ENCODE measurements at places on chromosomes 5 and 9.
A peak's percentile ranks its signal among the peaks of the same experiment; 100 is the strongest.

- no peak for DNase-seq
Measured at GRCh38 chr9:89632192-89632733, 27.5 kb downstream of the GADD45G start.

GRCh38 chr9:130088051-130088450, 34.3 kb downstream of the GPR107 start:
- DNase-seq = no peak

DNA sequence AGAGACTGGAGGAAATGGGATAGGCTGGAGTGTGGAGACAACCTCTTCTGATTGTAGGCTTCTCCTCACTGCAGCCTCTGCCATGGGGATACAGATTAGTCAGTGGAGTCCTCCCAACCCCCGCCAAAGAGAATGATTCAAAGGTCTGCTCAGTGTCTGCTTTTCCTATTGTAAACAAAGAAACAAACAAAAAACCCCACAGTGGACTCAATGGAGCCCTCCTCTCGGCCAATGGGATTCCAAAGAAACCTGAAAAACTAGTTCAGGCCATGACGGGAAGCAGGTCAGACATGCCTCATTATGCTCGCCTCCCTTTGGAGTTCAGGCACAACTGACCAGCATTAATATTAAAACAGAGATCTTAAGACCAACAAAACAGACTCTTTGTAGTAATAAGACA, 85.8 kb downstream of the SEC61B start:
- no peak for DNase-seq

GRCh38 chr9:70861376-70861775, 260.0 kb downstream of the TRPM3 start:
- no peak for DNase-seq

- DNase-seq = no peak
Measured at GRCh38 chr5:96297290-96297689, 135.8 kb downstream of the PCSK1 start.

DNA sequence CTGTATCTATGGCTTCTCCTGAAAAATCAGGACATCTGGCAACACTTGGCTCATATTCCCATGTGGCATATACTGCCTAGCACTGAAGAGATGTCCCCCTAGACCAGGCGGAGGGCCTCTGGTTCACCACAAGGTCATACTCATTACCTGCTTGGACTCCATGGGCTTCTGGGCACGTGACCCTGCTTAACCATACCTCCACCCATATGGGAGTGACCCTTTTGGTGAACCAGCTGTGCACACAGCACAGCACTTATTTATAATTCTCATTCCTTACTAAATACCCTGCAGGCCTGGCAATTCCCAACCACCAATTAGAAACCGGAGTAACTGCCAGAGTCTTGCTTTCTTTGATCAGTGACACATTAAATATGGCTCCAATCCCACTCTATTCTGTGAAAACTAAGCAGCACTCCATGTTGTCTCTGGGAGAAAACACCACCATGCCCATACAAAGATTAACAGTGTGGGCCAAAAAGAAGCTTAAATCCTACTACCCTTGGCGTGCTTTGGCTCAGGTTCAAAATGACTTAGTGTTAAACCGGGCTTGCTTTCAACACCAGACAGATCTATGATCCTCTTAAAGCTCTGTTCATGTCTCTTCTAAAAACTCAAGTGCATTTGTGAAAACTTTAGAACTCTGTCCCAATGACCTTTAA, 57.7 kb downstream of the MTMR12 start:
- DNase-seq = no peak

DNA sequence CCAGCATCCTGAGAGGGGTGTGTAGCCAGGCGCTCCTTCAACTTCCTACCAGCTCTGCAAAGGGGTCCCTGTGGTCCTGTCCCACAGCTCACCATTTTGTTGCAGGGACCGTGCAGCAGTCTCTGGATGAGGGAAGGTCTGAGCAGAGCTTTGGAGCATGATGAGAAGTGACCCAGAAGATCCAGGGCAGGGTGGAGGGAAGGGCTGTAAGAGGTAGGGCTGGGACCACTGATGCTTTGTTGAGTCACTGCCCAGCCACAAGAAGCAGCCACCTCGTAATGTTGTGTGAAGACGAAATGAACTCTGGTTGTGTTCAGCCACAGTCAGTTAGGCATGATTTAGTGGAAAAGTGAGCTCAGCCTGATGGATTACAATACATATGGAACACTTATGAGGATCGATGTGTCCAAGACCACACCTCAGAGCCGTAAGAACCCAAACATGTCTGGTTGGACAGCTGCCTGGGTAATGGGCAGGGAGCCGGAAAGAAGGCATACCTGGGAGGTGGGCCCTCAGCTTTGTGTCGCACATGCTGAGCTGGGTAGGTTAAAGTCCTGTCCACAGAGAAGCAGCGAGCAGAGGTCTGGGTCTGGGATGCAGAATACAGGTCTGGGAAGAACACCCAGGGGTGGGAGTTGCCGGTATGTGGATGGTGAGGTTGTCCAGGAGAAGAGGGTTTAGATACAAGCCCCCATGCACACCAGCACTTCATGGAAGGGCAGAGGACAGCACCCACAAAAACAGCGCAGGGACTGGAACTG, 250.1 kb downstream of the GADD45G start:
- DNase-seq = no peak

- peak; percentile 54 for DNase-seq
Measured at GRCh38 chr5:126624534-126624933, 23.8 kb downstream of the PHAX start.

DNA sequence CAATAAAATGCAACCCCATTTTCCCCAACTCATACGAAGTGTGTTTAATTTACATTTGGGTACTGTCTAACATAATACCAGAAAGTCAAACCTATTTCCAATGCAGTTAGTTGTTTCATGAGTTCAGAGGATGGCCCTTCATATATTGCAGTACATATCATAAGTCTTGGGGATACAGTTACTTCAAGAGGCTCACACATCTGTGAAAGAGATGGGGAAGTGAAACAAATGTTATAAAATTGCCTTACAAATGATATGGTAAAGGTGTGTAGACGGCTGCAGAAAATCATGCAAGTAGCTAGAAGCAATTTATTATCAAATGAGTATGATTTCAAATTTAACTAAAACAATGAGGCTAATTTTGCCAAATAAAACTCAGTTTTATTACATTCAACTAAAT, 219.0 kb upstream of the CDH12 start:
- no peak for DNase-seq

GRCh38 chr5:92180391-92180790, 797.3 kb upstream of the ARRDC3 start:
- no peak for DNase-seq

DNA sequence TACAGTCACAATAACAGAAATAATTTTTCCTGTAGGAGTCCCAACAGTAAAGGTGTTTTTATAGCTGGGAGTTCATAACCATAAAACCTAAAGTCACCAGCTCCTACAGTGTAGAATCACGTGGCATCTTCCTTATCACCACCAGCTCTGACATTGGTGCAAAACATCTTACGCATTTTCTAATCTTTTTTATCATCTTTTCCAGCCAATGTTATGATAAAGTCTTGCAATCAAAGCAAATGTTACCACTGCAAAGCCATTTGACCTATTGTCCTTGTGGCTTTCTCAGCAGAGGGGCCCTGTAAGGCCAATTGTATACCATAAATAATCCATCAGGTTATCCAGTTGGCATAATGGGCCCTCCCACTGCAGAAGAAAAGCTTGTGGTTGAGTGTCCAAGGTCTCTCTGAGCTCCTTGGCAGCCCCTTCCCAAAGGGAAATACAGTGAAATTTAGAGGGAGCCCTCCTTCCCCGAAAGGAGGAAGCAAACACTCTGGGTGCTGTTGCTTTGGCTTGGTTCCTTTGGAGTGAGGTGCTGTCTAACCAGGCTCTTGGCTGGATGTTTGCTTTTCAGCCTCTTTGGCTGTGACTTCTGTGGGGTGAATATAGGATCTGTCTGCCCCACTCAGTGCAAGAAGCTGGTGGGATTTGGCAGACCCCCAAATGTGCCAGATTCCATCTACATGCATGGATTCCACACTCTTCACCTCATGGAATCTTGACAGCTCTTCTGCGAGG, 29.3 kb upstream of the CPEB4 start:
- DNase-seq = no peak

DNA sequence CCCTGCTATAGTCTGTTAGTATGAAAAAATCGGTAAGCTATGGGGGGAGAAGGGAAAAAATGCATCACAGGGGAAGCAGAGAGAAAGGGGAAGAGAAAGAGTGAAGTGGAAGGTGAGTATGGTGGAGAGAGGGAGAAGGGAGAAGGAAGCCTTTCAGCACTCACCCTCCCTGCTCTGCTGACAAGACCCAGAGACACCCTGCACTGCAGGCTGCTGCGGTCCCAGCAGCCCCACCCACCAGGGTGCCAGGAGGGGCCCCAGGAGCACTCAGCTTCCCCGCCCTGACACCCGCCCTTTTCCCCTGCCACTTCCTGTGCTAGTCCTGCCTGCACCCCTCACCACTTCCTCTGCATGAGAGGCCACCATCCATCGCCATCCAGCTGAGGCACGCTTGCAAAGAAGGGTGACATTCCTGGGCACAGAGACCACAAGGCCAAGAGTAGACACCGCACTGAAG, 12.7 kb downstream of the STK10 start:
- peak; percentile 26 for DNase-seq

DNA sequence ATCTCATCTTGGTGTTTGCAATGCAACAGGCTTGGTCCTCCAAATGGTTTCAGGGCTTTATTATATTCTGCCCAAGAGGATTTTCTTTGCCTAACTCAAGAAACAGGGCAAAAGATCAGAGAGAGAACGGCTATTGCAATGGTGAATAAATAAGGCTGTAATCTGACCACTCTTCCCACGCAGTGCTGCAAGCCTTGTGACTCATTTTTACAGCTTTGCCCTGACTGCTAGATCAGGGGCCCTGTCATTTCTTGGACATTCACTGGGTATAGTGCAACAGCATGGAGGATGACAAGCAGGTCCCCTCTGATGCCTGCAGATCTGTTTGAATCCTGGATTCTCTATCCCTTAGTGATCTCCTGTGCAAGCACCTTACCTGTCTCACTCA, 459.1 kb downstream of the EBF1 start:
- DNase-seq = no peak

- DNase-seq = no peak
Measured at GRCh38 chr9:136117916-136118319, 757 bp downstream of the TMEM250 start.

DNA sequence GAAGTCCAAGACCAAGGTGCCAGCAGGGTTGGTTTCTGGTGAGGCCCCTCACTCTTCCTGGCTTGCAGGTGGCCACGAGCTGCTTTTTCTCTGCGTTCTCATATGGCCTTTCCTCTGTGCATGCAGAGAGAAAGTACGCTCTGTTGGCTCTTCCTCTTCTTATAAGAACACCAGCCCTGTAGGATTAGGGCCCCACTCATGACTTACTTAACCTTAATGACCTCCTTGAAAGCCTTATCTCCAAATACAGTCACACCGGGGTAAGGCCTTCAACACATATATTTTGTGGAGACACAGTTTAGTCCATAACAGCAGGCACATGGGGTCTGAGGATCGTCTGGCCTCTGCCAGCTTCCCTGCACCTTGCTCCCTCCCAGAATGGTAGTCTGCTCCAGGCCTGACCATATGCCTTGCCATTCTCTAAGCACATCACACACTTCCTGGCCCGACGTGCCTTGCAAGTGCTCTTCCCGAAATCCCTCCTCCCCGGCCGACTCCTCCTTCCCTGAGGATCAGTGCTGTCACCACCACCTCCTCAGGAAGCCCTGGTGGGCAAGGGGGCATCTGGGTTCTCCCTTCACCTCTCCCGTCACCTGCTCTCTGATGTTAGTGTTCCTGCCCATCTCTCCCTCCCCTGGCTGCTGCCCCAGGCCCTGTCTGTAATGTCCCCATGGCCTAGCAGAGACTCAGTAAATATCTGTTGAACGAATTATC, 200.7 kb downstream of the AOPEP start:
- no peak for DNase-seq

DNA sequence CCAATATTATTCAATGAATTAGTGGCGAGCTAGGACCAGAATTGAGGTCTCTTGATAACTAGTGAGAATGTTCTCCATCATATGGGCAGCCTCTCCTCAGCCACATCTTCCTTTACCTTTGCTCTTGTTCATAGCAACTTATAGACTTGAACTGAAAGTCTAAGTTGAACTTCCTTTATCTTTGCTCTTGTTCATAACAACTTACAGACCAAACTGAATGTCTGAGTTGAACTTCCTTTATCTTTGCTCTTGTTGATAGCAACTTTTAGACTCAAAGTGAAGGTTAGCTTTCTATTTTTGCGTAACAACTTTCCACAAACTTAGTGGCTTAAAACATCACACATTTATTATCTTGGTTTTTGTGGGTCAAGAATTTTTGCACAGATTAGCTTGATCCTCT, 146.4 kb upstream of the C9orf72 start:
- DNase-seq = no peak

DNA sequence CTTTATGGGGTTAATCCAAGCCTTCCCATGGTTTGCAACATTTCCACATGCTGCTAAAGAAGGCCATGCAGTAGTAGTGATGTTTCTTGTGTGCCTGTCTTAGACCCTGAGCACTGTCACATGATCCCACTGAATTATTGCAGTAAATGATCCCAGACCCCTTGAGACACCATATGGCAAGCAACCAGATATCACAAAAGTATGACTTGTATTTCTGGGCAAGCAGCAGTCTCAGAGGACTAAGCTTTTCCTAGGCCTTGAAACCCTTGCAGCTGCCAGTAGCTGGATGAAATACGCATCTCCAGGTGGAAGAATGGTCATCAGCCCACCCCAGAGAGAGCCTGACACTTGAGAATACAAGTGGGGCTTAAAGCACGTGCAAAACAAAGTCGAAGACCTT, 41.8 kb downstream of the CDO1 start:
- DNase-seq = no peak

DNA sequence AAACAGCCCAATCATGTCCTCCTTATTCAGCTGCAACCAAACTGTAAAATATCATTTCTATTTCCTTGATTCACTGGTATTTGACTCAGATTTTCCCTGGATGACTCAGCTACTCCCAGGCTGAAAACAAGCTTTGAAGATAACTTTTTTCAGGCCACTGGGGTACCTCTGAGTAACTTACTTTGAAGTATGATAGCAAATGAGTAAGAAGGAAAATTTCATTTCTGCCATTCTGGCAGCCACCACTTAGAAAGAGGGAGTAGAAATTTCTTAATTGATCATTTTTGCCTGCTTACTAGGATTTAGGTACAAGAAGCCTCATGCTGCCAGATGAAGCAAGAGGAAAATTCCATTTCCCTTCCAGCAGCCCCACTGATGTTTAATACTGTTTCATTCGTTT, 247.4 kb downstream of the PRELID2 start:
- peak; percentile 23 for DNase-seq

DNA sequence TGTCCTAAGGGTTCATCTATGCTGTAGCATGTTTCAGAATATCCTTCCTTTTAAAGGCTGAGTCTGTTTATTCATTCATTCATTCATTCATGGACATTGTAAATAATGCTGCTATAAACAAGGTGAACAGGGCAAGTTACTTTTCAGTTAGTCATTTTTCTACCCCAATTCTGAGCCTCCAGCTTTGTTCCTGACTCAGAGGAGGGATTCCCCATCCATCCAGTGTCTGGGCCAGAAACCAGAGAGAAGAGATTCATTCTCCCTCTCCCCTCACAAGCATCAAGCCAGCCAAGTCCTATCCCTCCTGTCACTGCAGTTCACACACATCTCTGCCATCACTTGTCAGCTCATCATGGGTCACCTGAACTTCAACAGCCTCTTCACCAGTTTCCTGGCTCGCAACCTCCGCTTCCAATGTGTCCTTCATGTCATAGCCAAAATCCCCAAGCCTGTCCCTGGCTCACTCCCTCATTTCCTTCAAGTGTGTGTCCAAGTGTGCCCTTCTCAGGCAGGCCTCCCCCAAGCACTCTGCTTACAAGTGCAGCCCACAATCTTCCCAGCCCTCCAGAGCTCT, 203.0 kb downstream of the TTLL11 start:
- peak; percentile 62 for DNase-seq

GRCh38 chr9:76913467-76913866, 7.6 kb upstream of the PRUNE2 start:
- no peak for DNase-seq
